NCI-H2081 (cell line): ENCODE measurements at places on chromosomes 5 and 9.

- no peak for DNase-seq
These were observed 384.1 kb downstream of the DMRT2 start for GRCh38 chr9:1434052-1434767.

DNA sequence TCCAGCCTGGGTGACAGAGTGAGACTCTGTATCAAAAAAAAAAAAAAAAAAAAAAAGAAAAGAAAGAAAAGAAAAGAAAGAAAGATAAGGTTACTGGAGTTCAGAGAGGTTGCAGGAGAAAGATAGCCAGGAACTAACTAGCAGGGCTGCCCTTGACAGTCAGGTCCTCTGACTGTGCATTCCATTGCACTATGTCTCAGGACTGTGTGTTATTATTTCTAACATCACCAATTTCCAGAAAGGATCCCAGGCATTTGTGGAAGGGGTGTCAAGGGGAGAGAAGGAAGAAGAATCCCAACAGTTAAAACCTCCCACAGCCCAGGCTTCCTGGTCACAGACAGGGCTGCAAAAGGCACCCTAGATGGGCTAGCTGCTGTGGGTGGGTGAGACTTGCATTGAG lies 25.1 kb downstream of the KLF4 start:
- DNase-seq: no peak

DNA sequence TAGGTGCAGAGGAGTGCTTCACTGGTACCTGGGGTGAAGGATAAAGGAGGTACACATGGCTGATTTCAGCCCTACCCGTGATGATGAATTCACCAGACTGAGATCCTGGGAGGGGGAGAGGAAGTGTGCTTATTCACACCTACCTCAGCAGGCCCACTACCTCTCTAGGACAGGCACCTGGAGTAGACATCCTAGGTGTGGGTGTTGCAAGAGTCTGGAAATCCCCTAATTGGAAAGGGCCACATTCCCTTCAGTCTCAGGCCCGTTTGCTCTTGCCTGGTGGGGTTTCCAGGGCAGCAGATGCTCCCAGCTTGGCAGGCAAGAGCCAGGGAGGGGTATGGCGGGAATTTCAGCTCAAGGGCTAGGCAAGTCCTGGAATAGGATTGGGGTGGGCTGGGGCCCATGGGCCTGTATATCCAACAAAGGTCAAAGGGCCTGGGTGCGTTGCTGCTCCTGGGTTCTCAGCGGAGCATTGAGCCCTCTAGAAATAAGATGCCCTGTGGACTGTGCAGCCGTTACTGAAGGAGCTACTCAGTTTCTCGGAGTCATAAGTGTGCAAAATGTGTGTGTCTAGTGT lies 5.8 kb upstream of the CCL21 start:
- DNase-seq: no peak

DNA sequence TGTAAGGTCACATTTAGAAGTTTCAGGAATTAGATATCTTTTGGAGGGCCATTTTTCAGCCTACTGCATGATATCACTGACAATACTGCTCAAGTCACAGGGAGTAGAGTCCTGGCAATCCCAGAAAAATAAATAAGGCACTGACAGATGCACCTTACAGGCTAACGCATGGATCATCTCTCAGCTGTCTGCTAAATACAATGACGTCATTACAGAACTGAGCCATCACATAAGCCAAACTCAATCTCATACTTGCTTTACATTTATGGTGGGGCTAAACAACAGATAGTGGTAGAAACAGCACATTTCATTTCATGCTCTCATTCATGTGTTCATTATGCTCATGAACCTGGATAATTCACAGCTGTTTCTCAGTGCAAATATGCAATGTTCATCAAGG lies 243.7 kb downstream of the SEMA5A start:
- no peak for DNase-seq

DNA sequence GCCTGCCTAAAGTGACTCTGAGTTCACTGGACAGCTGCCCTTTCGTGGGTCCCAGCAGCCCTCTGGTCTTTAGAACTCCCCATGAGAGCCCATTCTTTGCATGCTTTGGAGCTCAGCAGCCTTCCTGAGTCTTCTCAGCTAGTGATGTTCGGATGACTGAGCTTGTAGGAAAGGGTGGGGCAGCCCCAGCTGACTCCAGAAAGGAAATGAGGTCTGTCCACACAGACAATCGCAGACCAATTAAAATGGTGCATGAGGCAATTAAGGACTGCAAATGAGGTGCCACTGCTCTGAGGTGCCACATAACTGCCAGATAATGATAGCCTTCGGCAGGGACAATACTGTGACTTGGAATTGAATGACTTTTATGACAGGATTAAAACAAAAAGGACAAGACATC lies 25.4 kb upstream of the TOMM5 start:
- DNase-seq: peak; percentile 85

GRCh38 chr5:142836048-142836447 lies 65.9 kb downstream of the ARHGAP26 start:
- no peak for DNase-seq

- no peak for DNase-seq
These were observed 409.8 kb downstream of the MAN2A1 start for GRCh38 chr5:110099572-110099971.

GRCh38 chr5:169944922-169945680 lies 35.2 kb downstream of the INSYN2B start:
- no peak for DNase-seq

DNA sequence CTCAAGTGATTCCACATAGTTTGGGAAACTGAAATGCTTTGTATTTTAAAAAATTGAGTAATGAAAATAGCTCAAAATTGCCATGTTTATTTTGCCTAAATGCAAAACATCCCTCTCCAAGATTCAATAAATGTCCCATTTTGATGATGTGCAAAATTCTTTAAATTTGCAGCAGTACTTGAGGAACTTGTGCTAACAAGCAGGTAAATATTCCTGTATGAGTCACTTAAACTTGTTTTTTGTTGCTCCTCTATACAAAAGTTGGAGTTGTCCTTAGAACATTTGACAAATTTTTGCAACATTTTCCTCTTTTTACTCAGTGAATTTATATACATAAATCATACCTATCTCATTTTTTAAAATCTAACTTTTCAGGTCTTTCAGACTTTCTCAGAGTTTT lies 280.2 kb downstream of the CDH12 start:
- no peak for DNase-seq

DNA sequence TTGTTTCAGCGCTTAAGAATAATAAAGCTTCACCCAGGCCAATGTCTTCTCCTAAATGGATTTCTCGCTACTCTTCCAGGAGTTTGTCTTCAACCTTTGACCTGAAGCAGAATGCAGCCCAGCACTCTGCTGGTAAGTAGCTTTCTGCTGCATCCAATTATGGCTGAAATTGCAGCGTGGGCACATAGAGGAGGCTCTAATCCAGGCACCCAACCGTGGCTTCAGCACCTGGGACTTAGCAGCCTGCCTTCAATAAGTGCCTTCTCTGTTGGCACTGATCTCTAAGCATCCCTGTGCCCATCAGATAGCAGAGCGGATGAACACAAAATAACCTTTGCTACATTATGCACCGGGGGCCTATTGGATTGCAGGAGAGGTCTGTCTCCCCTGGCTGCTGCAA lies 105.2 kb downstream of the TRIM32 start:
- no peak for DNase-seq
